Suppressor macrophage (primary cell): ENCODE measurements at places on chromosomes 6 and 20.

DNA sequence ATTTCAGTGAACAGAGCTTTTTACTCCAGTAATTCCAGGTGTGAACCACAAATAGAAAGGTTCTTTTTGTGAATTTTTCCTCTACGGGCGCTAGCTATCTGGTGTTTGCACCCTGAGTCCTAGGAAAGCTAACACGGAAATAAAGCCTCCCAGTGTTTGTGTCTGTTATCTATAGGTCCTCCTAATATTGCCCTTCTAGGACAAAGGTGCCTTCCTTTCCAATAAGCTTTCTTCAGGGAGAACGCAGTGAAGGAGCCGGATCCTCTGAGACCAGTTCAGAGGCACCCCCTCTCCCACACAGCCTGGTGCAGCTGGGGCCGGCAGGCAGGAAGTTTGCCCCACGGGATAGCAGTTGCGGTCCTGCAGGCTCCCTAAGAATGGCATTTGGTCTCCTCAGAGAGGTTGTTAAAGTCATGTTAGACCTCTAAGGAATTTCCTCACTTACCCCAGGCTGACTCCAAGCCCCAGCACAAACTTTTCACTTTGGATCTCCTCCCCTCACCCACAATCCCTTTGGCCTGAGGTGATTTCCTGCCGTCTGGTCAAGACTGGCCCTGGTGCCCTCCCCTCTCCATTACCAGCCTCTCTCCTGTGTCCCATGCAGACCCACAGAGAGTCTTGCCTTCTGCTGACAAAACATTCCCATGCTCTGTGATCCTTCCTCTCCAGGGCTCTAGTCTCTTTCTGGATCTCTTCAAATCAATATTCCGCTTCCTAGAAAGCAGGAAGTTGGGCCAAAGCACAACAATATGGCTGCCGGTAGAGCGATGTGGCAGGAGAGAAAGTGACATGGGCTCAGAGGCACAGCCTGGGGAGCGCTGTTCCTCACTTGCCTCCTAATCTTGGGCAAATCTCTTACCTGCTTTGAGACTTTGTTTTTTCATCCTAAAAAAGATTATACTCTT lies 126.0 kb downstream of the MOXD1 start:
- DNase-seq: no peak

GRCh38 chr20:32685541-32686529 lies 12.1 kb upstream of the C20orf203 start:
- peak; percentile 57 for DNase-seq

DNA sequence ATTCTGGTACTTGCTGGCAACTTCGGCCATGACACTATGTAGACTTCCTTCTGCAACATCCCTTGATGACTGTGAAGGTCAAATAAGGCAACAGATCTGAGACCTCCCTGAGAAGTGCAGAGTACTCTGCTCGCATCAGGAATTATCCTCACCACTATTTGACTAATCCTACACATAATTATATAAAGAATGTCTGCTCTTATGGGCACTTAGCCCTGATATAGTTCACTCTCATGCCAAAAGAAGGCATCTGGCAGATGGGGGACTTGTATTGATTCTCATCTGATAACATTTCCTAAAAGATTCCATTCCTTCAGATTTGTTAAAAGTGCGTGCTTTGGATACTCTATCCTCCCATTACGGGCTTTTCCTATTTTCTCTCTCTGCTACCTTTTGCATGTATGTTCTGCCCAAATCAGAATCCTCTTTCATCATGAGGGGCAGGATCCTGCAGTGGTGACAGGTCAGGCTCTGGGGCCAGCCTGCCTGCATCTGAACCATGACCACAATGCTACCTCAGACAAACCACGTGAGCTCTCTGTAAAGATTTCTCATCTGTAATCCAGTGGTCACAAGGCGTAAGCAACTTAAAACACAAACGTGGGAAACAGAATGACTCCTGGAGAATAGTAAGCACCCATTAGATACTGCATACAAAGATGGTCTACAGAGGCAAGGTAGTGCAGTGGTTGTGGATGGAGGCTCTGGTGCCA lies 134.0 kb downstream of the GJA10 start:
- no peak for DNase-seq

DNA sequence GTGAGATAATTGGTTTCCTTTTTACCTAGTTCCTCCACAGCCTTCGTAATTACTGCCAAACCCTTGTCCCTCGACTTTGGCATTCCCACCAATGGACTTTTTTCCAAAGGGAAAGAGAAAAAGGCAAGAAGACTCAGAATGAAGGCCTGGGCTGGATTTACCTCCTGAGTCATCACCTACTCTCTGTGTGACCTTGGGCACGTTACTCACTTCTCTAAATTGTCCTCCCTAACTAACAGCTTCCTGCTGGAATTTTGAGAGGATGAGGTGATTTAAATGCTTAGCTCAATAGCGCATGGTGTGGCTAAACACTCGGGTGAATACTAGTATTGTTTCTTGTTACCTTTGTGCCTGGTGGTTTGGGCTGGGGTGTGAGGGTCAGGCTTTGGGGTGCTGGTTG lies 146.6 kb downstream of the DHX35 start:
- no peak for DNase-seq

- DNase-seq: no peak
Measured at GRCh38 chr6:3687847-3688246, 63.7 kb downstream of the PXDC1 start.
